ENCODE measurements at places on chromosomes 13 and 19.

DNA sequence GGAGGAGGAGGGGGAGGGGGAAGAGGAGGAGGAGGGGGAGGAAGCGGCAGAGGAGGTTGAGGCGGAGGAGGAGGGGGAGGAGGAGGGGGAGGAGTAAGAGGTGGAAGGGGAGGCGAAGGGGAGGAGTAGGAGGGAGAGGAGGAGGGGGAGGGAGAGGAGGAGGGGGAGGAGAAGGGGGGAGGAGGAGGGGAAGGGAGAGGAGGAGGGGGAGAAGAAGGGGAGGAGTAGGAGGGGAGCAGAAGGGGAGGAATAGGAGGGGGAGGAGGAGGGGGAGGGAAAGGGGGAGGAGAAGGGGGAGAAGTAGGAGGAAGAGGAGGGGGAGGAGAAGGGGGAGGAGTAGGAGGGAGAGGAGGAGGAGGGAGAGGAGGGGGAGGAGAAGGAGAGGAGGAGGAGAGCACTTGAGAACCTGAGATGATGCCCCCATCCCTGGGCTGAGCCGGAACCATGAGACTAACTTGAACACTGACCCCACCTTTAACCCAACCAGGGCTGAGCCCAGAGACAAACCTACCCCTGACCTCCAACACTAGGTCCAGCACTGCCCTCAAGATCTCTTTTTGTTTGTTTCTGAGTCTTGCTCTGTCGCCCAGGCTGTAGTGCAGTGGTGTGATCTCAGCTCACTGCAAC, 12.6 kb downstream of the ABCA7 start:
- no peak for DNase-seq

DNA sequence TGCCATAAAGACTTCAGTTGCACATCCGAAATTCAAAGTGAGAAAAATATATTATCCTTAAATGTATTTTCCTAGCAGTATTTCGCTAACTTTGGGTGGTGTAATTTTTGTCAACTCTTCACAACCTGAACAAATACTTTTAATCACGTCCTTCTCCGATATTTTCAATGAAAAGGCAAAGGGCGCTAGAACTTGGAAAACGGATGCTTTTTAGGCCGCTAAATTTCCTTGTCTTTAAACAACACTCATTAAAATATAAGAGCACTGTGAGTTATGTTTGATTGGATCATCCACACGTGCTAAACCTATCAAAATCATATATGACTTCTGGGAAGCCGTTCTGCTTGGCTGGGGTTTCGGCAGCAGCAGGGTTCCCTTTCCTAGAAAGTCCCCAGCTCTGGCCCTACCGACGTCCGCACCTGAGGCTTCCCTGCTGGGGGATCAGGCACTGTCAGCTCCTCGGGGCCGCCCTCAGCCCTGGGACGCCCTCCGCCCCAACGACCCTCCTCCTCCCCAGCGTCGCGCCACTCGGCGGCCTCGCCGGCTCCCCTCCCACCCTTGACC, 462 bp upstream of the MPHOSPH8 start:
- DNase-seq, result no peak

- DNase-seq, result no peak
These were observed 15.4 kb upstream of the SBNO2 start for GRCh38 chr19:1189419-1189818.

- peak; percentile 26 for DNase-seq
These were observed 2220.8 kb upstream of the PCDH20 start for GRCh38 chr13:63636316-63636993.

GRCh38 chr13:30802953-30803478, 67.7 kb downstream of the ALOX5AP start:
- peak; percentile 87 for DNase-seq

DNA sequence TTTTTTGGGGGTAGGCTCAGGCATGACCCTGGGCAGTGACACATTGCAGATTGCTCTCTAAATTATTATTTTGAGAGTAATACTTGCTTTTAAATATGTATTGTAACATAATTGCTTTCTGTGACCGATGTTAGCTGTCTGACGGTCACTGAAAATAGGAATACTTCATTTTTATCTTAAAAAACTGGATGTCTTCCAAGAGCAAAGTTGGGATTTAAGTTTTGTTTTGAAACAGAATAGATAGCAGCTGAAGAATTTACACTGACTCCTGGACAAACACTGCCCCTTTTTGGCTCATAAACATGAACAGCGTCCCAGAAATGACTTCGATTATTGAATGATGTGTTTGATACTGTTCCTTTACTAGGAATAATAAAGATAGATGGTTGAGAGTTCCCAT, 535.9 kb downstream of the GPC5 start:
- no peak for DNase-seq
